ENCODE measurements at places on chromosomes 2 and 18.

DNA sequence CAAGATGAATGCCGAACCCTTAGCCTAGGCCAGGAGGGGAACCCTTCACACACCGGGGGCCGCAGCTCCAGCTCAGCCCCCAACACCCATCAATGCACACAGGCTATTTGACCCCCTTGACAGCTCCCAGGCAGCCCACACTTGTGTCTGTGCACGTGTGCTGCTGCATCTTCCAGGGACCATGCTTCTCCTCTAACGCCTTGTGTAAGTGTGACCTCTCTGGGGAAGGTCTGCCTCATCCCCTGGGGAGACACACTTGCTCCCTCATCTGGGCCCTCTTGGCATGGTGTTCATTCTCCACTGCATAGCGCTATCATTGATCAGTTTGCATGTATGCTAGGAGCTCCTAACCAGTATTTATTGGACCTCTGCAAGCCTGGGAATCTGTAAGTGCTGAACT lies 120.0 kb upstream of the FHL2 start:
- DNase-seq = no peak

GRCh38 chr18:47679864-47680263 lies 250.6 kb downstream of the SMAD2 start:
- no peak for DNase-seq

DNA sequence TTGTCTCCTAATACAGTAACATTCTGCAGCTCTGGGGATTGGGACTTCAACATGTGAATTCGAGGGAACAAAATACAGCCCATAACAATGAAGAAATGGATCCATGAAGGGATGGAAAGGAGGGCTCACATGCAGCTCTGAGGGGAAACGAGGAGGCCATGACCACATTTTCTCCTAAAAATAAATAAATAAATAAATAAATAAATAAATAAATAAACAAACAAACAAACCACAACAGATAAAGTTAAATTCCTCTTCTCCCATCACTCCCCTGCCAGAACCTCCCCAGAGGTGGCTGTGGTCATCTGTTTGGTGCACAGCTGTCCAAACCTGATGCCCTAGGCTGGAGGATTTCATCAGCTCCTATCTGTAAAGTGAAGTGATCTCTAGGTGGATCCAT lies 42.7 kb downstream of the MAL start:
- no peak for DNase-seq

DNA sequence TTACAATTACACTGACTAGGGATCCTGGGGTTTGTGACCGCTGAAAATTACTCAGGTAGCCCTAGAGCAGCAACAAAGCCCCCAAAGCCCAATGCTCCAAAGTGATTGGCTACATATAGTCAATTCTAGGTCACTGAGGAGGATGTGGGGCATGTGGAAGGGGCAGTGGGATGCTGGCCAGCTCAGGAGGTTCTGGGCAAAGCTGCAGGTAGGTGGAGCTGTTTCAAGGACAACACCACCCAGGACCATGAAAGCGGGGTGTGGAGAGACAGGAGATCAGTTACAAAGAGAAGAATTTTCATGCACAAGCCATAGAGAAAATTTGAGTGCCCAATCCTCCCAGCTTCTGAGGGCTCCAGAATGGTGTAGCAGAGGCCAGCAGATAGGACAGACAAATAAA lies 75.0 kb upstream of the CCDC85A start:
- no peak for DNase-seq

- no peak for DNase-seq
Measured at GRCh38 chr2:104863146-104863467, 9.2 kb downstream of the POU3F3 start.

DNA sequence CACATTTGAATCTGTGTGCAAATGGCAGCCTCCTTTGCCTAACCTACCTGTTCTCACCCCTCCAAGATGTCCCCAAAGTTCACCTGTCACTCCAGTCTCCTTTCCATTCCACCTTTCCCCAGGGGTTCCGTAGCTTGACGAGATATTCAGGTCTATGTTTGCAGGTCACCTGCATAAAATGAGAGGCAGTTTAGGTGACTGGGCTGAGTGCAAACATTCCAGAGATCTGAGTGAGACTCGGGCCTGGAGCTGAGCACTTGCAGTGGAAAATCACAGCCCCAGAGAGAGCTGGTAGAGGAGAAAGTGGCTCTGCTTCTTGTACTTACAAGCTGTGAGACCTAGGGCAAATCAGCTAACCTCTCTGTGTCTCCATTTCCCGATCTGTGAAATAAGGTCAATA lies 20.1 kb downstream of the CAPN14 start:
- no peak for DNase-seq

GRCh38 chr2:188367164-188367563 lies 75.5 kb downstream of the GULP1 start:
- DNase-seq = no peak
